ENCODE measurements at places on chromosomes 16 and 17. TPM values are rescaled to one million over a fixed set of nuclear protein-coding genes. Genes with fewer than 3 reads are reported as not detected.
A peak's percentile ranks its signal among the peaks of the same experiment; 100 is the strongest.

- H3K27me3 ChIP-seq, result peaks cover 27% of the 10 kb centered on the region
- no peak for DNase-seq
- peak overlapping the region; percentile 39 for H3K4me3 ChIP-seq
Observed at GRCh38 chr17:36728030-36728991, 126.9 kb downstream of the MRM1 start.

- H3K36me3 ChIP-seq, result no peaks in the 10 kb centered on the region
- no peak overlapping the region for H3K27ac ChIP-seq
- H3K27me3 ChIP-seq, result no peaks in the 10 kb centered on the region
- no peak for DNase-seq
Observed at GRCh38 chr16:3874794-3875692, 5.5 kb downstream of the CREBBP start.

DNA sequence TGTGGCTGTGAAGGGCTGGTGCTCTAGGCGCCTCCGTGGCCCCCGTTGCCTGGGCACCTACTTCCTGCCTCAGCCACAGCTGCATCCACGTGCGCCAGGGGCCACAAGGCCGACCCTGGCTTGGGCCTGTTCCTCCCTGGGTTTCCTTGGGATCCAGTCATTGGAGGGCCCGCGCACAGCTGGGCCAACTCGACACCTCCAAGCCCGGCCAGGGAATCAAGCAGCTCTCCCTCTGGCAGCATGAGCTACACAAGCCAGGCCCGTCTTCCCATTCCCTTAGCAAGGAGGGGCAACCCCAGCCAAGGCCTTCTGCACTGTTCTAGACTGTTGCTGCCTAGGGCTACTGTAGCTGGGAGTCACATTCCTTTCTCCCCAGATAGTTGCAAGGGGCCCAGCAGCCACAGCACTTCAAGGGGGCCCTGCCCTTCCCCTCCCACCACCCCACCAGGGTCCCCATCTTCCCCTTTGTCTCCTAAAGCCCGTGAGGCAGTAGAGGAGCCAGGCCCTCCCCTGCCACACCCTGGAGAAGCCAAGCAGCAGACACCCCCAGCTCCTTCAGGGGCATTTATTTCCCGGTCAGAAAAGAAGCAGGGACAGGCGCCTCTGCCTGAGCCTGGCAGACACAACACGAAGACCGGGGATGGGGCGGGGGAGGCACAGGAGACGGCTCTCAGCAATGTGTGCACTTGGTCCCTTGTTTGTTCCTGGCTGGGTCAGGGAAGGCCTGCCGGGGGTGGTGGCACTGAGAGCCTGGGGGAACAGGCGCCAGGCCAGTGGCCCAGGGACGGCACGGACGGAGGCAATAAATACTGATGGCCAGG is 3.8 kb downstream of the ARHGDIA start:
- H3K4me1 ChIP-seq, result peaks cover 32% of the 10 kb centered on the region
- peak overlapping the region; percentile 19 for H3K27ac ChIP-seq
- peak overlapping the region; percentile 85 for H3K4me3 ChIP-seq
- peaks cover 6% of the 10 kb centered on the region for H3K36me3 ChIP-seq

GRCh38 chr16:81723098-81723723 is 55.9 kb upstream of the PLCG2 start:
- peaks cover 9% of the 10 kb centered on the region for H3K4me1 ChIP-seq
- no peak overlapping the region for H3K27ac ChIP-seq
- H3K36me3 ChIP-seq, result no peaks in the 10 kb centered on the region
- DNase-seq, result peak; percentile 51

- H3K27ac ChIP-seq, result peak overlapping the region; percentile 62
- H3K4me3 ChIP-seq, result peak overlapping the region; percentile 95
- no peak for DNase-seq
- H3K27me3 ChIP-seq, result peaks cover 3% of the 10 kb centered on the region
- H3K36me3 ChIP-seq, result no peaks in the 10 kb centered on the region
Observed at GRCh38 chr17:43025290-43025657, 243 bp downstream of the RND2 start.

DNA sequence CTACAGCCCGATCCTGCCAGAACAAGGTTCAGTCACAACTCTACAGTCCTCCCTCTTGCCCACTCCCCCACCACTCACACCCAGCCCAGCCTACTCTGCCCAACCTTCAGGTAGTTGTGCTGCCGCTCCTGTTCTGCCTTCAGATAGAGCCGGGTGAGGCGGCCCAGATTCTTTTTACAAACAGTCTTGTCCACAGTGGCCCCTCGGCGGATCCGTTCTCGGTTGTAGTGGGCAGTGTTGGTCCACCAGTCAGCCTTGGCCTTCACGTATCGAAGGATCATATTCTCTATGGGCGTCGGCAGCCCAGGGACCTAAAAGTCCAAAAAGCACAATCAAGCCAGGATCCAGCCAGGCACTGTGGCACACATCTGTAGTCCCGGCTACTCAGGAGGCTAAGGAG is 8.3 kb downstream of the PRPF8 start:
- H3K4me1 ChIP-seq, result no peaks in the 10 kb centered on the region
- peak overlapping the region; percentile 44 for H3K4me3 ChIP-seq
- H3K27ac ChIP-seq, result no peak overlapping the region
- DNase-seq, result no peak
- H3K36me3 ChIP-seq, result peaks cover 45% of the 10 kb centered on the region

DNA sequence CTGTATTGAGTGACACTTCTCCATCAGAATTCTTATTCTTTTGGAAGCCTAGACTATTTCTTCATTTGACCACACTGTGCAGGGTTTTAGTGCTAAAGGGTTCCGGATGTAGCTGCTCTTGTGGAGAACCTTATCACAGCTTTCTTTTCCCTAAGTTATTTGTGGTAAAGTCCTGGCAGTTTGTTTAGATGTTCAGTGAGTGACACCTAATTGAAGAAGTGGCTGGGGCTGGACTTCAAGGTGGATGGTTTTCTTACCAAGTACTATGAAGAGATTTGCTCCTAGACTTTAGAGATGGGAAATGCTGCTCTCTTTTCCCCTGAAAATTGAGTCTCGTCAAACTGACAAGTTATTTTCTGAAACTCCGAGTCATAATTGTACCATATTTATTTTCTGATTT is 144.0 kb upstream of the TBX2 start:
- H3K27me3 ChIP-seq, result no peaks in the 10 kb centered on the region
- peaks cover 43% of the 10 kb centered on the region for H3K4me1 ChIP-seq
- no peak overlapping the region for H3K27ac ChIP-seq
- DNase-seq, result no peak
- H3K4me3 ChIP-seq, result no peak overlapping the region

DNA sequence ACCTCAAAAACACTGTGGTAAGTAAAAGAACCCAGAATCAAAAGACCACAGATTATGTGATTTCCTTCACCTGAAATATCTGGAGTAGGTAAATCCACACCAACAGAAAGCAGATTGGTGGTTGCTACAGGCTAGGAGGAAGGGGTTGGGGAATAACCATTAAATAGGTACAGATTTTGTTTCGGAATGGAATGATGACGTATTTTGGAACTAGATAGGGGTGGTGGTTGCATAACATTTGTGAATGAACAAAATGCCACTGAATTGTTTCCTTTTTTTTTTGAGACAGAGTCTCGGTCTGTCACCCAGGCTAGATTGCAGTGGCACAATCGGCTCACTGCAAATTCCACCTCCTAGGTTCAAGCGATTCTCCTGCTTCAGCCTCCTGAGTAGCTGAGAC is 100.9 kb upstream of the RBFOX1 start:
- H3K27me3 ChIP-seq, result peaks cover 13% of the 10 kb centered on the region
- H3K27ac ChIP-seq, result no peak overlapping the region
- no peak overlapping the region for H3K4me3 ChIP-seq
- peaks cover 25% of the 10 kb centered on the region for H3K4me1 ChIP-seq
- no peaks in the 10 kb centered on the region for H3K36me3 ChIP-seq

DNA sequence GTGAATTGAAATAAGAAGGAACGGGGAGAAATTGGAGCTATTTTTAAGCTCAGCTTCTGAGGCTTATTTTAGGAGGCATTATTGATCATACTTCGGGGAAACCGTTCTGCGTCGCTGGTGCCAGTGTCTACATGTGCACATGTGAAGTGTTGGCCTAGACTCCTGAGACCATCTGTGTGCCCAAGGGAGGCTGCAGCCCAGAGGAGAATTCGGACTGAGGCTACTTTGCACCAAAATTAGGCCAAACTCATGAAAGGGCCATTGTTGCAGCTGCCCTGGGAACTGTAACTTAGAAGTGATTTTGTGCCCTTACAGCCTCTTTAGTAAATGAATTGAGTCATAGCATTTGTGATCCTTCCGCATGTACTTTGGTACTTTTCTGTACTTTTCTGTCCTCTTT is 102.0 kb upstream of the NOL11 start:
- H3K27ac ChIP-seq, result peak overlapping the region; percentile 88
- DNase-seq, result no peak
- no peak overlapping the region for H3K4me3 ChIP-seq
- no peaks in the 10 kb centered on the region for H3K27me3 ChIP-seq

- H3K36me3 ChIP-seq, result no peaks in the 10 kb centered on the region
- H3K27me3 ChIP-seq, result peaks cover 9% of the 10 kb centered on the region
- DNase-seq, result no peak
- no peaks in the 10 kb centered on the region for H3K4me1 ChIP-seq
Observed at GRCh38 chr16:77462894-77463293, 28.1 kb upstream of the ADAMTS18 start.

GRCh38 chr17:77153999-77154586 is 13.3 kb downstream of the SEC14L1 start:
- H3K27me3 ChIP-seq, result no peaks in the 10 kb centered on the region
- H3K4me3 ChIP-seq, result no peak overlapping the region
- H3K4me1 ChIP-seq, result peaks cover 50% of the 10 kb centered on the region

DNA sequence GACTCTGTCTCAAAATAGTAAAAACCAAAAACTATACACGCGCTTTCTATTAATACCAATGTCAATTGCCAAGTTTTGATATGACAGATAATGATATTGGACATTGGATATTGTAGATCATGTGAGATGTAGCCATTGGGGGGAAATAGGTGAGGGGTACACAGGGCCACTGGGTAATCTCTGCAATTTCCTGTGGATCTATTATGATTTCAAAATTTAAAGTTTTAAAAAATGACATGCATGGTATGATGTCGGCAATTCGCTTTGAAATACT is 266.0 kb downstream of the PARN start:
- no peak for DNase-seq
- H3K36me3 ChIP-seq, result no peaks in the 10 kb centered on the region
- H3K27ac ChIP-seq, result no peak overlapping the region
- H3K4me1 ChIP-seq, result peaks cover 8% of the 10 kb centered on the region
- no peaks in the 10 kb centered on the region for H3K27me3 ChIP-seq

DNA sequence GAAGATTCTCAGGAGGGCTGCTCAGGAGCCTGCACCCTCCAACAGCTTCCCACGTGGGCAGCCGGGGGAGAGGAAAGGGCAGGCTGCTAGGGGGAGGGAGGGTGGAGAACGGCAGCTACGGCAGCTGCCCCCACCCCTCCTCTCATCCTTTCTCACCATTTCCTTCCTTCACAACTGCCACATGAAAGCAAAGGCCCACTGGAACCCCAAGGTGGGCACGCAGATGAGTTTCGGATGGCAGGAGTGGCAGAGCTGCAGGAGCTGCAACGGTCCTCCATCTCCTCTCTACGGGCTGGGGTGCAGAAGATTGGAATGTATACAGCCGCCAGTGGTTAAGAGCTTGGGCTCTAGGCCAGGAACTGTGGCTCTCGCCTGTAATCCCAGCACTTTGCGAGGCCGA is 77.7 kb downstream of the GAS7 start:
- H3K4me1 ChIP-seq, result peaks cover 43% of the 10 kb centered on the region
- H3K4me3 ChIP-seq, result no peak overlapping the region
- DNase-seq, result no peak
- peaks cover 3% of the 10 kb centered on the region for H3K27me3 ChIP-seq

GRCh38 chr17:73318427-73318813 is 6.6 kb upstream of the CDC42EP4 start:
- H3K27ac ChIP-seq, result no peak overlapping the region
- H3K27me3 ChIP-seq, result peaks cover 12% of the 10 kb centered on the region
- H3K4me1 ChIP-seq, result peaks cover 23% of the 10 kb centered on the region

DNA sequence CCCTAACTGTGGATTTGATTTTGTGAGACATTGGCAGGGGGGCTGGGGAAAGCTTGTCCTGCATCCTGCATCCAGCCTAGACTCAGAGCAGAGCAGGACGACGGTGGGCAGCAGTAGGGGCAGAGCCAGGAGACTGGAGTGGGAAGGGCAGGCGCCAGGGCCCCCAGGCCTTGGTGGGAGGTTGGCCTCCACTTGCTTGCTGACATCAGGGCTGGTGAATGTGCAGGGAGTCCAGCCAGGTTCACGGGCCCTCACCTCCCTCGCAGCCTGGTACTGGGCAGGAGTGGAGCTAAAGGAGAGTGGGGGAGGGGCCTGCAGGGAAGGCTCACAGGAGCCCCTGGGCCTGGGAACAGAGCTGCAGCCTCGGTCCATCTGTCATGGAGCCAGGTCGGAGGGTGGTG is 2.2 kb upstream of the SMTNL2 start:
- H3K27me3 ChIP-seq, result peaks cover 37% of the 10 kb centered on the region
- no peak overlapping the region for H3K4me3 ChIP-seq
- DNase-seq, result no peak

DNA sequence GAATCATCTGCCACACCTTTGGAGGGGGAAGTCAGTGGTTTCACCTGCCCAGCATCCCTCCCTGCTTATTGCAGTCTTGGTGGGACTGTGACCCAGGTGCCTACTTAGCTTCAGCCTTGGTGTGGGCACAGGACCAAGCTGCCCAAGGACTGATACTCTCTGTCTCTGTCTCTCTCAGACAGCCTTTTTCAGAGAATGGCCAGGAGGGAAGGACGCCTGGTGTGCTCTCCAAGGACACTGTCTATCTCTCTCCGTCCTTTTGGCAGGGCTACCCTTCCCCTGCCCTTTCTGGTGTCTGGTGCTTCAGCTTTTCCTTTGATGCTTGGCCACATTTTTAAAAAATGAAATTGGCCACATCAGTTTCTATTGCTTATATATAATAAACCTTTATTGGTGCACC is 19.6 kb downstream of the PIK3R6 start:
- peaks cover 18% of the 10 kb centered on the region for H3K4me1 ChIP-seq
- H3K27me3 ChIP-seq, result no peaks in the 10 kb centered on the region
- H3K4me3 ChIP-seq, result no peak overlapping the region
- H3K27ac ChIP-seq, result no peak overlapping the region
- no peak for DNase-seq
- no peaks in the 10 kb centered on the region for H3K36me3 ChIP-seq

DNA sequence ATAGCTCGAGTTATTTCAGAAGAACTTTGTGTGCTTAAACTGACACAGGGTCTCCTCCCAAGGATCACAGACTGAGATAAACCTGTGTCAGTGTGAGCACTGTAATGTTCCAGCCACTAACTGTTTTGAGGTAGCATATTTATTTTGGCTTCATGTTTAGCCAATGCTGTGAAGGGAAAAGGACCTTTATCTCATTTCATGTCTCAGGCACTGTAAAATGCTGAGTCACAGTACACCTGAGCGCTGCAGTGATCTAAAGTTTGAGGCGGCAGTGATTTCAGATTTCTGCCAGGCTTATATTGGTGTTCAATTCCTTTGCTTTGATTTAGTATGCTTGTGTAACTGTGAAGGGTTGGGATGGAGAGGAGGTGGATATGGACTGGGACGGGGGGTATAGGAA is 3.1 kb upstream of the DNAJA2 start:
- no peak for DNase-seq
- H3K4me1 ChIP-seq, result peaks cover 24% of the 10 kb centered on the region
- no peaks in the 10 kb centered on the region for H3K36me3 ChIP-seq
- no peak overlapping the region for H3K27ac ChIP-seq
- no peak overlapping the region for H3K4me3 ChIP-seq
- no peaks in the 10 kb centered on the region for H3K27me3 ChIP-seq

The MAPT gene
- total RNA-seq, result 13.0 TPM

The MYH2 gene
- 0.05 TPM for total RNA-seq

The FBXL16 gene
- 3.0 TPM for total RNA-seq

The ASPHD1 gene
- total RNA-seq, result 2.8 TPM

The P2RX5 gene
- total RNA-seq, result 1.6 TPM

The NUTF2 gene
- 185 TPM for total RNA-seq

The KRT14 gene
- total RNA-seq, result not detected

The SKAP1 gene
- 0.49 TPM for total RNA-seq

Measured in neural crest cell (in vitro differentiated cells).